Activated T-cell treated with anti-CD3 and anti-CD28 coated beads for 1 hour (primary cell): ENCODE measurements at places on chromosomes 4 and X.

- no peak for DNase-seq
Measured at GRCh38 chr4:117224256-117224655, 138.9 kb upstream of the TRAM1L1 start.

GRCh38 chr4:142550965-142551364, 295.1 kb downstream of the INPP4B start:
- DNase-seq: no peak

- DNase-seq: no peak
Measured at GRCh38 chr4:131207589-131207988, 1941.5 kb upstream of the PCDH10 start.

DNA sequence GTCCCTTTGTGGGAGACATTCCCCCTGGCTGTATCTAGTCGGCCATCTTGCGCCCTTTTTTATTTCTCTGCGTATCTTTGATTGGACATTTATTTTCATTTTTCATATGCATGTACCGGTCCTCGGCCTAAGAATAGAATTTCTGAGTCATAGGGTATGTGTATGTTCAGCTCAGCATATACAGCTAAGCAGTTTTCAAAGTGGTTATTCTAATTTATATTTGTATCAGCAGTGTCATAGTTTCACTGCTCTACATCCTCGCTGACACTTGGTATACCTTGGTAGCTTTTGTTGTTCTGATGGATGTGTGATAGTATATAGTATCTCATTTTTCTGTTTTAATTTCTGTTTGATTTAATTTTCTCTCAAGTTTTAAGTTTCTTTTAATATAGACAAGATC, 38.7 kb downstream of the BEX3 start:
- DNase-seq: no peak

- DNase-seq: no peak
Measured at GRCh38 chr4:38704622-38705154, 40.7 kb downstream of the KLF3 start.

DNA sequence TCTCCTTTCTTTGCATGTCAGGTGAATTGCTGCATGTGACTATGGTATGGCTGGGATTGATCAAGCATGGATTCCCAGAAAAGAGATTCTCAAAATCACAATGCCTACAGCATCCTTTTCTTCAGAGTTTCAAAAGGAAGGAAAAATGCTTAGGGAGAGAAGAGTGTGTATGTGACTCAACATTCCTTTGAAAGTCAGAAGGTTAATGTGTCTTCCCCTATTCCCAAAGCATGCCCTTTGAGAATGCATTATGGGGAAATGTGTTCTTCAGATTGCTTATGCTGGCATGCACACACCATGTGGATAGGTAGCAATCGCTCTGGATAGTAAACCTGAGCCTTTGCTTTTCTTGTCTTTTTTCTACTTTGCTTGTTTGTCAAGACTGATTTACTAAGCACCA, 78.5 kb downstream of the ELOVL6 start:
- no peak for DNase-seq

GRCh38 chrX:53163436-53163835, 61.6 kb downstream of the KDM5C start:
- DNase-seq: no peak

DNA sequence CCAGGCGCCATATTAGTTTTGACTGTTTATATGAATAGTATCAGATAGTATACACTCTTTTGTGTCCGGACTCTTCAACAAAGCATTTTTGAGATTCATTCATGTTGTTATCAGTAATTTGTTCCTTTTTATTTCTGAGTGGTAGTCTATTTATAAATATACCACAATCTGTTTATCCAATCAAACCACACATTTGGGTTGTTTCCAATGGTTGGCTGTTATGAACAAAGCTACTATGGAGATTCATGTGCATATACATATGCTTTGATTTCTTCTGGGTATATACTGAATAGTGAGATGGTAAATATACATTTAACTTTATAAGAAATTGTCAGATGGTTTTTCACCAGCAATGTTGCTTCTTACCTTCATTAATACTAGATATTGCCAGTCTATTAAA, 36.8 kb upstream of the TAPT1 start:
- DNase-seq: no peak

DNA sequence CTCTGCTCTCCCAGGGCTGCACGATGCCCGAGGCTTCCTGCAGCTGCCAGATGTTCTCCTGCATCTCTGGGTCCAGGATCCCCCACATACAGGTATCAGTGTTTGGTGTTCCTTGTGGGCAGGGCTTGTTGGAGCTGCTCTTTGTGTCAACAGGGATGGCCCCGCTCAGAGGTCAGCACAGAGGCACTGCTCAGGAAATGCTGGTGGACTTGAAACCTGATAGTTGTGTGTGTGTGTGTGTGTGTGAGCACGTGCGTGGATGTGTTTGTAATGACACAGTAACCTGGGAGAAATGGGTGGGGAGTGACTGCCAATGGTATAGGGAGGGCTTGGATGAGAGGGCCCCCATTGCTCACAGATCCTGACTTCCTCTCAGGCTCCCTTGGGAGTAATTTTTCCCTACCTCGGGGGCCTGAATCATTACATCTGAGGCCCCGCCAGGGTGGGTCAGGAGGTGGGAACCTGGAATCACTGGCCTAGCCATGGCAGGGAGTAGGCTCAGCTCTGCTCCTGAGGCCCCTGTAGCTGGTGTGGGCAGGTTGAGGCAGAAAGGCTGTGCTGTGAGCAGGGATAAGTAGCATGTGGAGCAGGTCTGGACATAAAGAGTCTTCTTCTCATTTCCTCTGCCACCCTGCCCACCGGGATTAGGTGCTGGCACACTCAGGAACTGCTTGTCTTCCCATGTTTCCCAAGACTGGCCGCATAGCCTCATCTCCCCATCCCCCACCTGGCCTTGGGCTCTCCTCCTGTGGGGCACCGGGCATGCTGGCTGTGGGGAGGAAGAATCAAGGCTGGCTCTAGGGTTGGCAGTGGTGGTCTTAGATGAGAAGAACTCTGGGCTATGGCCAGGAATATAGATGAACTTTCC, 2.5 kb upstream of the EFNB1 start:
- DNase-seq: no peak

- no peak for DNase-seq
Measured at GRCh38 chr4:93232883-93233282, 595.7 kb upstream of the ATOH1 start.

- no peak for DNase-seq
Measured at GRCh38 chr4:101337688-101338087, 9.6 kb downstream of the PPP3CA start.

GRCh38 chrX:1026263-1027015, 186.0 kb downstream of the CRLF2 start:
- no peak for DNase-seq

GRCh38 chr4:80107374-80107773, 34.3 kb upstream of the ANTXR2 start:
- no peak for DNase-seq

GRCh38 chr4:123841447-123842121, 445.0 kb downstream of the SPRY1 start:
- DNase-seq: no peak
